Stimulated activated CD8-positive, alpha-beta memory T cell treated with anti-CD3 and anti-CD28 coated beads, Interleukin-15, amount 100 ng/mL, for 24 hours (primary cell): ENCODE measurements at places on chromosomes 4 and X.
A peak's percentile ranks its signal among the peaks of the same experiment; 100 is the strongest.

DNA sequence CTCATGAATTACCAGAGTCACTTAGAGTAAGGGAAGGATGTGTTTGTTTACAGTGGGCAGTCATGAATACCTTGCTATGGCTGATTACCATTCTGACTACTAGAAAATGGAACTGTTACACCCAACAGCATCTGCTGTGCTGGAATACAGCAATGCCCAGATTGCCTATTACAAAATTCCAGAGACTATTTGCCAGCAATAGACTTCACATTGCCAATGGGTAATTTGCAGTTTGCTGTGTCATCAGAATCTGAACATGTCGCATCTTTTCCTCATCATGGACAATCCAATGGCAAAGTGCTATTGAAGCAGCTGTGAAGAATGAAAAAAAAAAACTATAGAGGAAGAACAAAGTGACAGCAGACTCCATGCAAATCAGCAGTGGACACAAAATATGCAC lies 356.6 kb downstream of the CXXC4 start:
- DNase-seq = no peak

DNA sequence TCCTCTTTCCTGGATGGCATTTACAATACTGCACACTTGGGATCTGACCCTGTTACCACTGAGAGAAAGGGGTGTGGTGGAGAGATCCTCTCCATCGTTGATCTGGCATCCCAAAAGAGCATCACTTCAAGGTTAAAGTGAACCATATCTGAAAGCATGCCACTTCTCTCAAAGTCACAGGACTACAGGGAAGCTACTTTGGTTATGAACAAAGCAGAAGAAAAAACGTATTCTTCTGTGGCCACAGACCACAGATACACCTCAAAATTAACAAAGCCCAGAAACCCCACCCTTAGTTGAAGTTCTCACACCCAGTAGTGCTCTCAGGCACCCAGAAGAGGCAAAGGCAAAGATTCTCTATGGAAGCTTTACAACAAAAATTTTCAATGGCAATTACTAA lies 108.3 kb downstream of the JADE1 start:
- no peak for DNase-seq

DNA sequence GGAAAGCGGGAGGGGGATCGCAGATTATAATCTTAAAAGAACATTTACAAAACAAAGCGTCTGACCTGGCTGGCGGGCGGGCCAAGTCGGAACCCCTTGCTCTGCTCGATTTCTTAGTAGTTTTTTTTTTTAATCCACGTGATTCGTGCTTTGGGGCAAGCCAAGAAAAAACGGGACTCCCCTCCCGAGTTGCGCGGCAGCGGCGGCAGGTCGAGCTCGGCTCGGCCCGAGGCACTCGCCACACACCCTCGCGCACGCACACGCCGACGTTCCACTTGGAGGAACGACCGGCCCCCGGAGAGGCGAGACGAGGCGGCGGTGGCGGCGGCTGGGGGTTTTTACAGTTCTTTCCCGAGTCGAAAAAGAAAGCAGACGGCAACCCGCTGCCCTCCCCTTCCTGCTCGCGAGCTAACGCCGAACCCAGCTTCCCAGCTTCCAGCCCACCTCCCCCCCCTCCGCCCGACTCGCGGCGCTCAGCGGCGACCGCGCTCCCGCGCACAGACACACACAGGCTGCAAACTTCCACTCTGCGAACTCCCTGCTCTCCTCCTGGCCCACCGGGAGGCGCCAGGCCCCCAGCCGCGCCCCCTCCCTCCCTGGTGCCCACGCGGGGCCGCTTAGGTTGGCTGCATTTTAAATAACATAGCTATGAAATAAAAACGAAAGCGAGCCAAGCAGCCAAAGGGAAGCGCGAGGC lies 1.2 kb downstream of the BCOR start:
- DNase-seq = no peak

GRCh38 chr4:71976523-71976922 lies 55.3 kb upstream of the NPFFR2 start:
- DNase-seq = no peak

- DNase-seq = peak; percentile 58
Measured at GRCh38 chr4:107930821-107931774, at the start of gene CYP2U1. TSS of gene CYP2U1 (plus strand) at chr4:107931549. CDS start at chr4:107931644, 95 bp downstream.

GRCh38 chr4:139576219-139576618 lies 20.2 kb upstream of the SETD7 start:
- no peak for DNase-seq

- no peak for DNase-seq
Measured at GRCh38 chrX:63250253-63250868, 100.8 kb downstream of the SPIN4 start.
